ENCODE measurements at places on chromosomes 11 and 22.

DNA sequence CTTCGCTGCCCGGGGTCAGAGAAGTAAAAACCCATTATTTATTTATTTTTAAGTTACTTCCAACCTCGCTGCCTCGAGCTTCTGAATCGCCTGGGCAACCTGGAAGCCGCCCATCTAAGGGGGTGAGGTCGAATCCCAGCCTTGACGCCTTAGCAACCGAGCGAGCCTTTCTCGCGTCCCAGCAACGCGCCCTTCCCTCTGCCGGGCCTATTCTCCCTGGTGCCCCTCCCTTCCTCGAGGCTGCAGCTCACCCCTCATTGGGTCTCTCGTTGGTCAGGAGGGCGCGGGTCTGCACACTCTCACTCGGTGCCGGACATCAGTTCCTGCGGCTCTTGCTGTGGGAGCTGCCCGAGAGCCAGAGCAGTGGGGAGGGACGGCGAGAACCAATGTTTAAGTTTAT, at the start of gene CCDC81:
CCDC81 (plus strand) TSS at position 302 of the 400 bp plus-strand sequence. CDS start 277 bp downstream, outside the sequence.
- DNase-seq = no peak

- DNase-seq = no peak
Measured at GRCh38 chr22:26852176-26852575, 194.8 kb downstream of the MIAT start.

DNA sequence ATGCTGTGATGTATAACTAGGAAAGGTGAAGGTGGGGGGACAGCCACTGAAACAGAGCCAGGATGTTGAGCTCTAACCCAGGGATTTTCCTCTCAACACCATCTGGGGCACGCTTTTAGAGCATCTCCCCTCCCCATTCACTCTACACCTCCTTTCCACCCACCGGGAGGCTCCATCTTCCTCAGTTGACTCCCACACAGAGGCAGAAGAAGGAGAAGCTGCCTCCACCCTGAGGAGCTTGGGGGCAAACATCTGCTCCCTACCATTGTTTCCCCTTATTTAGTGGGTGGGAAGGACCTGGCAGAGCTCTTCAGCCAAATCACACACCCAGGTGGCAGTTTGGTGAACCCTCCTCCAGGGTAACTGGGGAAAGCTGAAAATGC, 50.0 kb upstream of the ADA2 start:
- DNase-seq = no peak

GRCh38 chr11:44608991-44609782, 43.7 kb downstream of the CD82 start:
- no peak for DNase-seq

DNA sequence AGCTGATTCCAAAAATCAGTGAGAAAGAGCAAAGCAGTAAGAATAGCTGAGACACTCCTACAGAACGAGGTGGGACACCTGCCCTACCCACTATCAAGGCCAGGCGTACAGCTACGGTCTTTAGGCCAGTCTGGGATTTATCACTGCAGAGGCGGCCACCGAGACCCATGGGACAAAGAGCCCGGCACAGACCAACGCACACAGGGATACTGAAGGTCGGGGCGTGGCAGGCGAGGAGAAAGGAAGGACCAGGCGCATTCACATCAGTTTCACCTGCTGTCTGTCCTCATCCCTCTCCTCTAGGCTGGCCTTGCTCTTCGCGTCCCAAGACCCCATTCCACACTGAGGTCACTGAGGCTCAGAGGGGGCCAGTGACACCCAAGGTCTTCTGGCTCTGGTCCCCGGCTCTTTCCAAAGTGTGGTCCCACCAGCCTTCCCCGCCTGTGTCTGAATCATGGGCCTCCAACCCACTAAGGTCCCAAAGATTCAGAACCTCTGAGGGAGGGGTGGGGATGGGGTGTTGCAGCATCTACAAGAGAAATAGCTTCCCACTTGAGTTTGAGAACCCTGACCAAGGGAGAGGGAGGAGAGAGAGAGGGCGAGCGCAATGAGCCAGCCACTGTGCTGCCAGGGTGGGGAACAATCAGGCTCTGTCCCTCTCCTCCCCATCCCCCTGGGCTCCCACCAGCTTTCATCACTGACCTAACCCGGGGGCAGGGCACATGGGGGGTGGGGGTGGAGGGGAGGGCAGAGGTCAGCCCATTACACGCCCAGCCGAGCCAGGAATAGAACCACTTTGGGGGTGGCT, 7.2 kb upstream of the PICK1 start:
- no peak for DNase-seq

- DNase-seq = peak; percentile 5
Measured at GRCh38 chr22:33073989-33074418, 15.8 kb upstream of the SYN3 start.

DNA sequence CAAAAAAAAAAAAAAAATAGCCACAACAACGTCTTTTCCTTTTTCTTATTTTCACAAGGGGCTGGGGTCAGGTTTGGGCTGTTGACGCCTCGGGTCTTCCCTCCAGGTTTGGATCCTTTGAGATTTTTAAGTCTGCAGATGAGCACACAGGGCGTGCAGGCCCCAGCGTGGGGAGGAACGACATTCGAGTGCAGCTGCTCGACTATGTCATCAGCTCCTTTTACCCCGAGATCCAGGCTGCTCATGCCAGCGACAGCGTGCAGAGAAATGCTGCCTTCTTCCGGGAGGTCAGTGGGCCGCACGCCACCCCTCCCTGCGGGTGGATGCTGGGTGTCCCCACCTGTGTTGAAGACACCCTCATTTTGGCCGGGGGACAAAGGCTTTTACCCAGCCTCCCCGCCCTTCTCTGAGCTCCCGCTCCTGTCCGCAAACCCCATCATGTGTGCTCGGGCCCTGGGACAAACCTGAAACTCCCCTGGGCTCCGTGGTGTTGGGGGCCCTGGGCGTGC, 7.7 kb downstream of the SELENOO start:
- DNase-seq = no peak

GRCh38 chr11:71169313-71169712, 83.1 kb downstream of the SHANK2 start:
- DNase-seq = no peak

DNA sequence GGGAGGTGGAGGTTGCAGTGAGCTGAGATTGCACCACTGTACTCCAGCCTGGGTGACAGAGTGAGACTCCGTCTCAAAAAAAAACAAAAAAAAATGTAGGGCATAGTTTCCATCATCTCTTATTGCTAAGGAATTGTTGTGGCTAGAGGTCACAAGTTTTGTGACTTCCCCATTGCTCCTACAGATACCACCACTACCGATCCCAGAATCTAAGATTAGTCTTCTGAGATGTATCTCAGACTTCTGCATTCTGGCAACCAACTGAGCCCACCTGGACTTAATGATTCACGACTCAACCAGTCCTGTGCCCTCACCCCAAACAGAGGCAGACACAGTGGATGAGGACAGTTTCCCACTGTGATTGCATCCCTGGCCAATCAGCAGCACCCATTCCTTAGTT, 148.9 kb downstream of the NECTIN1 start:
- no peak for DNase-seq

Data from fibroblast of skin of back (primary cell).